ENCODE measurements at places on chromosomes 11 and 22. TPM values are rescaled to one million over a fixed set of nuclear protein-coding genes. Genes with fewer than 3 reads are reported as not detected.

The KREMEN1 gene
- 12.9 TPM for total RNA-seq

The TRIM48 gene
- total RNA-seq, result not detected

The IGSF9B gene
- total RNA-seq, result 0.26 TPM

The YPEL4 gene
- 2.3 TPM for total RNA-seq

The MS4A6A gene
- not detected for total RNA-seq
